Activated CD4-positive, alpha-beta T cell treated with anti-CD3 and anti-CD28 coated beads for 24 hours (primary cell): ENCODE measurements at places on chromosomes 16 and 17.

DNA sequence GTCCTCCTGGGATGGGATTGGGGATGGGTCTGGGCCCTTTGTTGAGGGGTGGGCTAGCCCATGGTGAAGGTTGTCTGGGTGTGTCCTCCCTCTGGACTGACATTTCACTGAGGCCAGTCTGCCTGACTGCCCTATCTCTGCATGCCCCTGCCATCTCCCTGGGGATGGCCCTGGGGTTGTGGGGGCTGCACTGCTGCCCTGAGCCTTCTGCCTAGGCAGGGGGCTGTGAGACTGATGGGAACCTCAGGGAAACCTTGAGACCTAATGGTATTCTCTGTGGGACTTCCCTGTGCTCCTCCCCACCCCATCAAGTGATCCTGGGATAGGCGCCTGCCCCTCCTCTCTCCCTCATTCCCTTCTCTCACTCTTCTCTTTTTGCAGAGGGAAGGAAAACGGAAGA lies 19.9 kb downstream of the RAI1 start:
- DNase-seq, result no peak

- DNase-seq, result no peak
Observed at GRCh38 chr17:44387804-44388203, 1.6 kb downstream of the ITGA2B start.

DNA sequence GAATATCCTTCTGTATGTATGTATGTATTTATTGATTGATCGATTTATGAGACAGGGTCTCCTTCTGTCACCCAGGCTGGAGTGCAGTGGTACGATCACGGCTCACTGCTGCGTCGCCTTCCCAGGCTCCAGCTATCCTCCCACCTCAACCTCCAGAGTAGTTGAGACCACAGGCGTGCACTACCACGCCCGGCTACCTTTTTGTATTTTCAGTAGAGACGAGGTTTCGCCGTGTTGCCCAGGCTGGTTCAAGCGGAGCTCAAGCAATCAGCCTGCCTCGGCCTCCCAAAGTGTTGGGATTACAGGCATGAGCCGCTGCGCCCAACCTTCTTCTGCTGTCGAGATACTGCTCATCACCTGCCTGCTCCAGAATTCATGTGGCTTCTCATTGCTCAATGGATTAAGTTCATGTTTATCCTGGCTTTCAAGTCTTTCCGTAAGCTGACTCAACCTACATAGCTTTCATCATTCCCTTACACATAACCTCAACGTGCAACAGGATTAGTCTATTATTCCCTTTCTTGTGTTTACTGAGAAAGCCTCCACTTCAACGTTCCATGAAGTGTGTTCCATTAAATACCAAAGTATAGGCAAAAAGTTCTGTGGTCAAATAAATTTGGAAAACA lies 13.6 kb downstream of the TAC4 start:
- no peak for DNase-seq

- no peak for DNase-seq
Observed at GRCh38 chr17:12140685-12141084, 120.0 kb downstream of the MAP2K4 start.

GRCh38 chr17:59454633-59455105 lies 110.7 kb upstream of the DHX40 start:
- no peak for DNase-seq

DNA sequence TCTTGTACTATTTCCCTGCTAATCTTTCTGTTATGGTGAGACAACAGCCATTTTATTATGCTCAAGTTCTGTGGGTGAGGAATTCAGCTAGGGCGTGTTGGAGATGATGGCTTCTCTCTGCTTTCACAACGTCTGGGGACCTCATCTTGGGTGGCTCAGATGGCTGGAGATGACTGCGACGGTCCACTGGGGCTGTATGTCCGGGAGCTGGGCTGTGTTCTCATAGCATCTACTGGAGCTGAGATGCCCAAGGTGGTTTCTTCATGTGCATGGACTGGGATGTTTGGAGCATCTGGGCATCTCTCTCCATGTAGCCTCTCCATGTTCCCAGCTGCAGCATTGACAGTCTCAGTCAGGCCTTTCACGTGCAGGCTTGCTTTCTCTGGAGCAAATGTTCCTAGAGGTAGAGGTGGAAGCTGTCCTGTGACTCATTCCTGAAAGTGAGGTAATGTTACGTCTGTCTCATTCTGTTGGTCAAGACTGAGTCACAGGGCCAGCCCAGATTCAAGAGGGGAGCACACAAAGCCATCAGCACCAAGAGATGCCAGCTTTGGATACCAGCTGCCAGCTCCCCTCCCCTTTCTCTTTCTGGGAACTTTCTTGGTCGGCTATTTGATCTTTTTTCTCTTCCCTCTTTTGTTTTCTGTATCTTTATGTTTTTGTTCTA lies 96.2 kb downstream of the RAP1GAP2 start:
- no peak for DNase-seq

GRCh38 chr16:66720766-66721165 lies 24.2 kb upstream of the CMTM4 start:
- no peak for DNase-seq

DNA sequence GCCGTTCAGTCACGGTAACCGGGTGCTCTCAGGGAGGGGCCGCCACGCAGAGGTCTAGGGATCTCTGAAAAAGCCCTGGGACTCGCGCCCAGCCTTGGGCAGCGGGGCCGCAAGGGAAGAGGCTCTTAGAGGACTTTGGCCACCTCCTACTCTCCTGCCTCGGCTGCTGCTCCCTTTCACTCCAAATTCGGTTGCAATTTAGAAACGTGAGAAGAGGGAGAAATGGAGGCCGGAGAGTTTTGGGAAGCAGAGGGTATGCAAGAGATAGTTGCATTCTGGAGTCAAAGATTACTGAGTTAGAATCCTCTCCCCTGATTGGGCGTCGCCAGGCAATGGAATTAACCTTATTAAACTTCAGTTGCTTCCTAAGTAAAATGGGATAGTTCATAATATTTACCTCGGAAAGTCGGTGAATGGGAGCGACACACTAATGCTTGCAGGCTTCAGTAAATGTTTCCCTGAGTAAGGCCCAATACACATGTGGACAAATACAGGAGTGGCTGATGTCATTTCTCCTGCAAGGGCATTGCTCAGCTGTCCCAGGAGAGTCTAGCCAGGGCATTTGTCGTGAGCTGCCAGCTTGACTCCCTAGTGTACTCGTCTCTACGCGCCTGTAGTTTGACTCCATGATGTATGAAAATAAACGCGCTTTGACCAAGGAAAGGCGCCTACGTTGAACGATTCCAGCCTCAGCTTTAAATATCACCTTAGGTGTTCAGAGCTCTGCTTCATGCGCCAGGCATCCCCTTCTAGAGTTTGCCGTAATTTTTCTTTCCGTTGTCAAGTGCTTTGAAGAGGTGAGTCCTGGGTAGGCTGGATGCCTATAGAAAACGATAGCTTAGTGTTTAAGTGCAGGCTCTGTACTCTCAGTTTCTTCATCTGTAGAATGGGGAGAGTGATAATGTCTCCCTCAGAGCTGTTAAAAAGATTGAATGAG lies 667 bp downstream of the OGFOD1 start:
- no peak for DNase-seq

DNA sequence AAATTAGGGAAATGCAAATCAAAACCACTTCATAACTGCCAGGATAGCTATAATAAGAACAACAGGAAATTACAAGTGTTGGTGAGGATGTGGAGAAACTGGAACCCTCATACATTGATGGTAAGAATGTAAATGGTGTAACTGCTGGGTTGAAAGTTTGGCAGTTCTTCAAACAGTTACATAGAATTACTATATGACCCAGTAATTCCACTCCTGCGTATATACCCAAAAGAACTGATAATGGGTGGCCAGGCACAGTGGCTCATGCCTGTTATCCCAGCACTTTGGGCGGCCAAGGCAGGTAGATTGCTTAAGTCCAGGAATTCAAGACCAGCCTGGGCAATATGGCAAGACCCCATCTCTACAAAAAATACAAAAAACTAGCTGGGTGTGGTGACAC lies 4.5 kb upstream of the CMTM4 start:
- DNase-seq, result no peak

DNA sequence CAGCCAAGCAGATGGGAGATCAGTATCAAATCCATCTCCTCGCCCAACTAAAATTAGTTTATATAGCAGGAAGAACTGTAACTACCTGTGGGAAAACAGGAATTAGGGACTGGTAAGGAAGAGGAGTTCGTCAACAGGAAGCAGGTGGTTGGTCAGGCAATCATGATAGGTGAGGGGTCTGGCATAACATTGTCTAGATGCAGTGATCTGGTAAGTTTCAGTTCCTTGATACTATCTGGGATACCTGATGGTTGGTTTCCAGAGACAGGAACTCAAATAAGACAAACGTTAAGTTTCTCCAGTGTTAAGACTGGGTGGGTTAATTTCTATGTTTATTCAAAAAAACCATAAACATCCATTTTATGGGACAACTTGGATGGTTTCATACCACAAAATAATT lies 53.8 kb downstream of the CEP112 start:
- no peak for DNase-seq

DNA sequence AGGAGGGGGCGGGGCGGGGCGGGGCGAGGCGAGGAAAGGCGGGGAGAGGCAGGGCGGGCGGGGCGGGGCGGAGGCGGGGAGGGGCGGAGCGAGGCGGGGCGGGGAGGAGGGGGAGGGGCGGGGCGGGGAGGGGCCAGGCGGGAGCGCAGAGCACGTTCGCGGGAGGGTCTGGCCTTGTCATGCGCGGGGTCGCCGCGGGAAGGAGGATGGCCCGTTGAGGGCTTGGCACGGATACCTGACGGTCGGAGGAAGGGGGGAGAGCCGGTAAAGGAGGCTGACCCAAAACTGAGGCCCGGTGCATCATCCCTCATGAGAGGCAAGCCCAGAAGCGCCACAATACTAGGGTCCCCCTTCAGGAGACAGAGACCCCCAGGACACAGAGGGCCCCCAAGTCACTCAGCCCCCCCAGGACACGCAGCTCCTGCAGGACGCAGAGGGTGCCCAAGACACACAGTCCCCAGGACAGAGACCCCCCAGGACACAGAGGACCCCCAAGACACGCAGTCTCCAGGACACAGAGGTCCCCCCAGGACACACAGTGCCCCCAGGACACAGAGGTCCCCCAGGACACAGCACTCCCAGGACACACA lies 593 bp upstream of the WDR45B start:
- peak; percentile 16 for DNase-seq

DNA sequence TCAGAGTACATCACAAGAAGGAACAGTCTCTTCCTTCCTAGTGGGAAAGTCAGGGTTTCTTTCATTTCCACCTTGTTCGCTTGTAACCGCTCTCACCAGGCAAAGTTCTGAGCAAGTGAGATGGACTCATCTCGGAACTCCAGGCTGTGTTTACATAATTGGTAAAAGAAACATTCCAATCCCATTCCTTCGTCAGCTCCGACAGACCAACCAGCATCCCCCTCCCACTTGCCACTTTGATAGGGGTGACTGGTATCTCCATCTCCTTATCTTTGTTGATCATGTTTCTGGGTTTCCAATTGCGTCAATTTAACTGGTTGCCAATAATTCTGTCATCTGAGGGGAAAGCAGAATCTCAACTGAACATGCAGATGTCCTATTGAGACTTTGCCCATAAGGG lies 36.8 kb upstream of the LYRM9 start:
- no peak for DNase-seq

GRCh38 chr16:30820952-30821421 lies 34.0 kb upstream of the ZNF629 start:
- DNase-seq, result no peak

- no peak for DNase-seq
Observed at GRCh38 chr16:87117936-87118335, 199.3 kb downstream of the C16orf95 start.

DNA sequence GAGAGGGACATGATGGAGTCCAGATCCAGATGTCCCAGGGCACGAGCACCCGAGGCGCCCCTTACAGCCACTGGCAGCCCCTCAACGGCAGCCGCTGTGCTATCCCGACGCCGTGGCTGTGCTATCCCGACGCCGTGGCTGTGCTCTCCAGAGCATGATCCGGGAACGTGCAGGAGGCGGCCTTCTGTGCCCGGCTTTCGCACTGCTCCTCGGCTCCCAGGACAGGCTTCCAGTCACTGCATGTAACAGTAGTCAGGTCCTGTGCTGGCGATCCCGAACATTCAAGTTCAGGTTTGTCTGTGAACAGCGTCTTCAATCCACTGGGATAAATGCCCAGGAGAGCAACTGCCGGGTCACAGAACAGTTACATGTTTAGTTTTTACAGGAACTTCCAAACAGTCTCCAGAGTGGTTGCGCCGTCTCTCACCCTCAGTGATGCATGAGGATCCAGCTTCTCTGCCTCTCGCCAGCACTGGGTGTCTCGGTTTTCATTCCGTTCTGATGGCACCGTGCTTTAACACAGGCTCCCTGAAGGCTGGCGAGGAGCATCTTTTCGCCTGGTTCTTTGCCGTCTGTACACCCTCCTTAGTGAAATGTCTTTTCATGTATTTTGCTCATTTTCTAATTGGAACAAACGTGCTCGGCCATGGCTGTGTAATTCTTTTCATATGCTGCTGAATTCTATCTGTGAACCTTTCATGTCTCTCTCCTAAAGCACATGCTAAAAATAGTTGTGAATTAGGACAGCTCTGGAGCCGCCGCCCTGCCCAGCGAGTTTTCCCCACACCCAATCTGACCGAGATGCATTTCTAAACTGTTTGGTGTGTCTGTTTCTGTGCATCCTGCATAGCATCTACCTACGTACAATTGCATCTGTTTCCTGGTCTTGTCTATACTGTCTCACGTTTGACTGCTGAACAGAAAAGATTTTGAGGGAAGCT lies 72.6 kb upstream of the METRNL start:
- DNase-seq, result no peak

- peak; percentile 85 for DNase-seq
Observed at GRCh38 chr17:50707289-50708049, at the start of gene ANKRD40. ANKRD40 (minus strand) TSS chr17:50707914; CDS start chr17:50707654, 260 bp downstream.

DNA sequence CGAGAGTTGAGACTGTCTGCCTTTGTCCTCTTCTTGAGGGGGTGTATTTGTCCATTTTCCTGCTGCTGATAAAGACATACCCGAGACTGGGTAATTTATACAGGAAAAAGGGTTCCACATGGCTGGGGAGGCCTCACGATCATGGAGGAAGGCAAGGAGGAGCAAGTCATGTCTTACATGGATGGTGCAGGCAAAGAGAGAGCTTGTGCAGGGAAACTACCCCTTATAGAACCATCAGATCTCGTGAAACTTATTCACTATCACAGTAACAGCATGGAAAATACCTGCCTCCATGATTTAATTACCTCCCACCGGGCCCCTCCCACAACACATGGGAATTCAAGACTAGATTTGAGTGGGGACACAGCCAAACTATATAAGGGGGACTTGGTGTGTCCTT lies 338.2 kb upstream of the TNRC6C start:
- DNase-seq, result no peak

DNA sequence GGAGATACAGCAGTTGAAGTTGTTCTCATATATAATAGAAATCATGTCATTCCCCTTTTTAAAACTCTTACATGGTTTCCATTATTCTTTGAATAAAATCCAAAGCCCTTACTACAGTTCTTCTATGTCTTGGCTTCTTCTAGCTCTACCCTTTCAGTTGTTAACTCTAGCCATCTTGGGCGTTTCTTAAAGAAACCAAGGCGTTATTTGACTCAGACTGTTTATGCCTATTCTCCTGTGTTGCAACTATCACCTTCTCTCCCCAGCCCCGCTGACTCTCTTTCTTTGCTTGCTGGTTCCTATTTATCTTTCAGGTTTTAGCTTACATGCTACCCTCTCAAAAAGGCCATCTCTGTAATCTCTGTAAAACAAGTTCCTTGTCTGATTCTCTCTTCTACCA lies 32.7 kb downstream of the NFATC3 start:
- DNase-seq, result no peak
